Fibroblast of skin of scalp (primary cell): ENCODE measurements at places on chromosomes 4 and X.

- DNase-seq: no peak
Observed at GRCh38 chrX:38036466-38036865, 30.1 kb downstream of the SYTL5 start.

DNA sequence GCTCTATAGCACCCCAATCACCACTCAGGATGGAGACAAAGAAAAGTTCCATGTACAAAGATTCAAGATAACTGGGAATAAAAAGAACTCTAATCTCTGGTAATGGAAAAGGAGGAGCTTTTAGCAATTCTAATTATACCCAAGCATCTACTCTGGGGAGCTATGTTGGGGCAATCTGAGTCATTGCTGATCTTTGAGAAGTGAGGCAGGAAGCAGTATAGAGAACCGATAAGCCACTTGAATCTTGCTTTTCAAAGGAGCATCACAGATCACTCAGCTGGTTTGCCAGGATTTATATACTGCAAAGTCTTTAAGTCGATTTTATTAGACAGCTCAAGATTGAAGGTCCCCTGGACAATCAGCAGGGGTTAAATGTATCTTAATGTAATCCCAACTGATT lies 220.0 kb downstream of the ENOX2 start:
- peak; percentile 22 for DNase-seq

DNA sequence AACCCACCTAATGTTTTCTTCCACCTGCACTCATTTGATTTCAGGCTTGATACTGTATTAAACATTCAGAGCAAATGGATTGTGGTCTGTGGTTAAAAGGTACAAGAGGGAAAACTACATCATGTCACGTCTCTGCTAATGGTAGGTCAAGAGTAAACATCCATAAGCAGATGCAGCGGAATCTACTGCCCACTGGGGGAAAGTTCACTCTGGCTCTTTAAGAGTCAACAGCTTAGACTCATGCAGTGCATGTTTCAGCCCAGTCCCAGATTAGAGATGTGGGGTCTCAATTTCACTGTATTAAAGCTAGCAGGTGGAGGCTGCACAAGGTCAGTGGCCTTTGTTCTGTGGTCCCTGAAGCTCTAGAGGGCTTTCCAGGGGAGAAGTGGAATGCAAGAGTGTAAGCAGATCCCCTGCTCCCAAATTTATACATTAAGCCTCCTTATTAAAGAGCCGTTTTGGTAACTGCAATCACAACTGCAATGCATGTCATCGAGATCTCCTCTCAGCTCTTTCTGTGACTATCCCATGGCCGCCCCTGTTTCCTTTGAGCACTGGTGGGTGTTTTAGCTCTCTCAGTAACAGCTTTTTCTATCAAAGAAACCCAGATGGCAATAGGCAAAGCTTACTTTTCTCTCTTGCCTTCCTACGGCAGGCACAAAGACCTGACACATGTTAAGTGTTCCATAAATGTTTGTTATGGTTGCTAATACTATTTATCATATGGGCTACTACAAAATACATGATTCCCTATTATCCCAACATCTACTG lies 53.4 kb downstream of the LDB2 start:
- no peak for DNase-seq

DNA sequence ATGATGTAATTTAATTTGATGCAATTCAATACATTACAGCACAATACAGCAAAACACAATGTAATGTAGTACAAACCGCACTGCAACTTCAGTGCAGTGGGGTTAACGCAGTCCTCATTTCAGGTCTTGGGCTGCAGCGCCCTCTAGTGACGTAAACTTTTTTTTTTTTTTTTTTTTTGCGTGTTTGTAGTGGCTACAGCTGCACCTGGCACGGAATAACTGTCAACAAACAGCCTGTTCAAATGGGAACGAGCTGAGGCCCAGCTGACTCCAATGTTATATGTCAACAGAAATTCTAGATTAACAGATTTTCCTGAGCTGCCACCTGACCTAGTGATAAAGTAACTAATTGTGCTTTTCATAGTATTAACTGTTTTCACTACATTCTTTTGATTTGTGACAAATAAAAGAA lies 33.5 kb upstream of the RASSF6 start:
- DNase-seq: peak; percentile 62

GRCh38 chrX:15790769-15791290 lies 546 bp downstream of the ZRSR2 start:
- DNase-seq: peak; percentile 0

DNA sequence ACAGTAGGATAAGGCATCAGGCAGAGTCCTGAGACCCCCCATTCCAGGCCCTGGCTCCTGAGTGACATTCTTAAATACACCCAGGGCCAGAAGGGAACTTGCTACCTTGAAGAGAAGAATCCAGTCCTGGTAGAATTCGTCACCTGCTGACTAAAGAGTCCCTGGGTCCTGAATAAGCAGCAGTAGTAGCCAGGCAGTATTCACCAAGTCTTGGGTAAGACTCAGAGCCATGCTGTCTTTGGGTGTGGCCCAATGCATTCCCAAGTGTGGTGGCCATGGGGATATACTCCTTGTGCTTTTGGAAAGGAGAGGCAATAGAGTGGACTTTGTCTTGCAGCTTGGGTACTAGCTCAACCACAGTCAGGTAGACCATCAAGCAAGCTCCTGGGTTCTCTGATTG lies 359.1 kb downstream of the DMD start:
- no peak for DNase-seq

- DNase-seq: no peak
Observed at GRCh38 chr4:141132072-141132708, 1.1 kb downstream of the RNF150 start.

DNA sequence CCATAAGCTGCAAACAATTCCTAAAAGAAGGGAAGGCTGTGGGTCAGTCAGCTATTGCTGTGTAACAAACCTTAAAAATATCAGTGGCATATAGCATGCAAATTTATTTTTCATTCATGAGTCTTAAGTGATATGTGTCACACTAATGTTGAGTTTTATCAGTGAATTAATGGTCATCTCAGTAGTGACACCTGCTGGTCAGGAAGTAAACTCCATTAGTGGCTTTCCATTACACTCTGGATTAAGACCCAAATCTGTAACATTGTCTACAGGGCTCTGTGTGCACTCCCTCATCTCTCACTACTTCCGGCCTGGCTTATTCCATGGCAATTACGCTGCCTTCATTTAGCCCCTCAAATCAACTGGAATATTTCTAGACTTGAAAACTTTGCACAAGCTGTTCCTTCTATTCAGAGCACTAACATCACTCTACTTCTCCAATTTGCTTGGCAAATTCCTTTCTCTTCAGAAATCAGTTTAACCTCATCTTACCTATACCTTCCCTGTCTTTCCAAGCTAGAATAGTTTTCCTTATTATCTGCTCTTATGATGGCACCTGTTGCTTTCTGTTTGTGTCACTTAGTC lies 217.3 kb upstream of the TAPT1 start:
- peak; percentile 49 for DNase-seq

GRCh38 chr4:163967263-163967662 lies 472.8 kb downstream of the TMA16 start:
- DNase-seq: no peak

GRCh38 chrX:40278340-40279090 lies 180.8 kb upstream of the BCOR start:
- DNase-seq: peak; percentile 49

DNA sequence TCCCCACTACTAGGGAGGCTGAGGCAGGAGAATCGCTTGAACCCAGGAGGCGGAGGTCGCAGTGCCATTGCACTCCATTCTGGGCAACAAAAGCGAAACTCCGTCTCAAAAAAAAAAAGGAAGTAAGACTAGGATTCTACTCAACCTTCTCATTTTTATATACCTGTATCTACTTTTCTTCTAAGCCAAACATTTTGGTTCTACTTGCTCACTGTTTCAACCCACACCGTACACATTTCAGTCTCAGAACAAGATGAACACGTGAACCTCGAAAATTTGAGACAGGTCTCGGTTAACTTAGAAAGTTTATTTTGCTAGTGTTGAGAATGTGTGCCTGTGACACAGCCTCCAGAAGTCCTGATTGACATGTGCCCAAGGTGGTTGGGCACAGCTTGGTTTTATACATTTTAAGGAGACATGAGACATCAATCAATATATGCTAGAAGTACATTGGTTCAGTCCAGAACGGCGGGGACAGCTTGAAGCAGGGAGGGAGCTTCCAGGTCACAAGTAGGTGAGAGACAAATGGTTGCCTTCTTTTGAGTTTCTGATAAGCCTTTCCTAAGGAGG lies 3.7 kb downstream of the ADD1 start:
- no peak for DNase-seq

- no peak for DNase-seq
Observed at GRCh38 chr4:2186133-2186864, 55.6 kb downstream of the HAUS3 start.

- peak; percentile 88 for DNase-seq
Observed at GRCh38 chr4:86927843-86928395, 6.9 kb upstream of the AFF1 start.

DNA sequence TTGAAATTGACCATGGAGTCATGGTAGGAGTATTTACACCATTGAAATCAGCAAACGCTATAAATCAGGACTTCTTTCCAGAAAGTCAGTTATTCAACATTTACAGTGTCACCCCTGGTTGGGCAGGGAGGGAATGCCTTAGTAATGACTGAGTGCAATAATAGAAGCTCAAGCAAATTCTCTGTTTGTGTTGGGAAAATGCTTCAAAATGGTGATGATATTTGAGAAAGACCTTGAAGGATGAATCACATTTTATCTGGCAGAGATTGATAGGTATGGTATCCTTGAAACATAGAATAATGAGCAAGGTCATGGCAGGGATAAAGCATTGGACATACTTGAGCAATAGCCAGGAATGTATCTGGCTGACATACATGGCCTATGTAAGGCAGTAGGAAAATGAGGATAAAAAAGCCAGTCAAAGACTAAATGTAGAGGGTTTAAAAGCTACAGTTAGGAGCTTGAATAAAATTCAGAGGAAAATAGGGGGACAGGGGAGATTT lies 248.7 kb downstream of the FMR1NB start:
- peak; percentile 7 for DNase-seq

GRCh38 chr4:7506572-7506971 lies 71.8 kb upstream of the PSAPL1 start:
- DNase-seq: no peak

DNA sequence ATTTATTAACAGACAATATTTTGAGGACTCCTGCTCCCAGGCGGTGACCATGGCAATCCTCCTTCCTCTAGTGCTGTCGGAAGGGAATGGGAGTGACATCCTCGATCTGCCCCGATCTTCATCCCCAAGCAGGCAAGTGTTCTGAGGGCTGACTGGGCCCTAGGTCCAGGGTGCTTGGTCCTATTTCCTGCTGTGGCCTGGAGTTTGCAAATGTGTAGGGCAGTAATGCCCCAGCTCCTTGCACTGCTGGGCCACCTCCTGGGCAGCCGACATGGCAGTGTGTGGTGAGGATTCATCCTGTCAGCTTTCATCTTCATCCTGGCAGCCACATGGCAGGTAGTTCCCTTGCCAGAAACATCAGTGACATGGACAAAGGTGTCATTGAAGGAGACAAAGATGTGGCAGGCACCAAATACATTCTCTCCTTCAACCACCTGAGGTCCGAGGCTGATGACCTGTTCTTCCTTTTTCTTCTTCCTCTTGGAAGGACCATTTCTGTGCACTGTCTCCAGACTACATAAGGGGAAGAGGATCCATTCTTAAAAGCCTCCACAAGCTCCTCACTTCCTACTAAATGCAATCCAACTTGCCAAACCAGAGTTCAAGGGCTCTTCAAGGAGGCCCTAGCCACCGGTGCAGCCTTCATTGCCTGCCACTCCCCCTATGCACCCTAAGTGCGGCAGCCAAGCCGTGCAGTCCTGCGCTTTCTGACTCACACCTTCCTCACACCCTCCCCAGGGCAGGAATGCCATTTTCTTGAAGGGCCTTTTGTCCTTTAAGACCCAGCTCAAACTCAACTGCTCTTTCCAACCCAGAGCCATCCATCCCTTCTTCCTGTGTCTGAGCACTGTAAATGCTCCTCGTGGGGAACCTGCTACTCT lies 65.7 kb downstream of the TMEM154 start:
- DNase-seq: no peak

- DNase-seq: no peak
Observed at GRCh38 chr4:56959100-56959499, 18.3 kb downstream of the NOA1 start.

- DNase-seq: peak; percentile 3
Observed at GRCh38 chr4:81565142-81565870, 93.6 kb upstream of the RASGEF1B start.

GRCh38 chr4:127224556-127224955 lies 408.2 kb upstream of the INTU start:
- no peak for DNase-seq

DNA sequence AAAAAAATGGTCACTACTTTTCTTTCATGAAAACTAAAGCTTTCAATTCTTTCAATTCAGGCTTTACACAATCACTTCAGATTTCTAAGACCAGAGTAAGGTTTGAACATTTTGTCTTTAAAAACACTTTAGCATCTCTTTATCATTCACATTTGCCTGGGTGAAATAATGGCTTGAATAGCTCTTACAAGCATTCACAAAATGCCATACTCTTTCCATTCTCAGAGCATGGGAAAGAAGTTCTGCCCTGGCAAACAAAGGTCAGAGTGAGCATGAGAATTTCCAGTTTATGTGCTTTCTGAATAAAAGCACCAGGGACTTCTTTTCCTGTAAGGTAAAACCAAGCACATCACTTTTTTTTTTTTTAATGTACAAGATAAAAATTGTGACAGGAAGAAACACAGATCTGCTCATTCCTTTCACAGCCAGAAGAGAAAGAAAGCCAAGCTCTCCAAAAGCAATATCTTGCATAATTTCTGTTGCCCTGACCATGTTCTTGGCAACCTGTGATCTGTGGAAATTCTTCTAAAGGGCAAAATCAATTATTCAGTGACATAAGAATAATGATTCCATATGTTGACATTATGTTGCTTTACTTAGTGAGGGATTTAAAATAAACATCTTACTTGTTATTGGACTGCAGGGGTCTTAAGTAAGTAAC lies 64.8 kb downstream of the CD40LG start:
- no peak for DNase-seq

- peak; percentile 88 for DNase-seq
Observed at GRCh38 chr4:120850018-120850599, 72.4 kb downstream of the PRDM5 start.

GRCh38 chr4:336099-336892 lies 1.3 kb upstream of the ZNF141 start:
- DNase-seq: no peak
